ENCODE measurements at places on chromosomes 7 and 10. TPM values are rescaled to one million over a fixed set of nuclear protein-coding genes. Genes with fewer than 3 reads are reported as not detected.

Gene PON3
- 53.7 TPM for polyA plus RNA-seq

Gene PRKAR1B
- 27.8 TPM for polyA plus RNA-seq

Gene ZNF736
- 28.8 TPM for polyA plus RNA-seq

Gene METTL27
- 5.6 TPM for polyA plus RNA-seq

Gene PRKG1
- 6.3 TPM for polyA plus RNA-seq

Gene PSMA2
- polyA plus RNA-seq: 114 TPM

Gene SYT15B
- 0.37 TPM for polyA plus RNA-seq

Gene TCAF2
- 3.6 TPM for polyA plus RNA-seq

Gene NRCAM
- 11.4 TPM for polyA plus RNA-seq

Gene COL17A1
- polyA plus RNA-seq: 17.1 TPM

Gene ZNF804B
- polyA plus RNA-seq: not detected

Gene PNLIPRP2
- polyA plus RNA-seq: 0.61 TPM

Gene VIPR2
- polyA plus RNA-seq: 2.5 TPM

Gene RAB19
- 0.59 TPM for polyA plus RNA-seq

Gene TMEM229A
- polyA plus RNA-seq: 12.3 TPM

Gene ELFN1
- 2.3 TPM for polyA plus RNA-seq

Gene PYROXD2
- polyA plus RNA-seq: 13.0 TPM
